ENCODE measurements at places on chromosomes 2 and 18.

DNA sequence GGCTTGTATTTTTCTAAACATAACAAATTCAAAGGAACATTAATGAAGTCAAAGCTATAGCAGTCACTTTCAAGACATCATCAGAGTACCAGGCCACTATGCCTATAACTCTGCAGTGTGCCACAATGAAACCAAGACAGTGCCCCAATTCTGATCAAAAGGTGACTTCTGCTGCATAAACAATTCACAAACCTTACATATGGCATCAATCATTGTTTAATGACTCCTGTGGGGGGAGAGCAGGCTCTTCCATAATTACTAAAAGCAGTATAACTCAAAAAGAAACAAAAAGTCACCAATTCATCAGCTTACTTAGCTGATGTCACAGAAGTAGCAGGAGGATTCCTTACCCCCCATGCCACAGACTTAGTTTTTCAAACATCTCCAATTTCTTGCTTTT is 15.5 kb downstream of the LPIN2 start:
- DNase-seq: no peak

DNA sequence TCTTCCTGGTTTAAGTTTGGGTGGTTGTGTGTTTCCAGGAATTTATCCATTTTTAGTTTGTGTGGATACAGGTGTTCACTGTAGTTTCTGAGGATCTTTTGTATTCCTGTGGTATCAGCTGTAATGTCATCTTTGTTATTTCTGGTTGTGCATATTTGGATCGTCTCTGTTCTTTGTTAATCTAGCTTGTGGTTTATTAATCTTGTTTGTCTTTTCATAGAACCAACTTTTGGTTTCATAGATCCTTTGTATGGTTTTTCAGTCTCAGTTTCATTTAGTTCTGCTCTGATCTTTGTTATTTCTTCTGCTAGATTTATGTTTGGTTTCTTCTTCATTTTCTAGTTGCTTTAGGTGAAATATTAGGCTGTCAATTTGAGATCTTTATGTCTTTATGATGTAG is 202.4 kb upstream of the ZSWIM2 start:
- no peak for DNase-seq

GRCh38 chr18:61256291-61256690 is 76.9 kb upstream of the CDH20 start:
- no peak for DNase-seq

- no peak for DNase-seq
These were observed 154.1 kb upstream of the BOD1L2 start for GRCh38 chr18:56992777-56993176.

GRCh38 chr18:30632071-30632698 is 410.4 kb downstream of the DSC3 start:
- no peak for DNase-seq
